ENCODE measurements at places on chromosomes 1 and 21.

- DNase-seq: no peak
Measured at GRCh38 chr1:35243691-35244090, 24.8 kb upstream of the ZMYM4 start.

- DNase-seq: no peak
Measured at GRCh38 chr1:85581802-85582686, 1.5 kb downstream of the CCN1 start.

GRCh38 chr1:37596182-37596667 is 488 bp upstream of the GNL2 start:
- DNase-seq: no peak

DNA sequence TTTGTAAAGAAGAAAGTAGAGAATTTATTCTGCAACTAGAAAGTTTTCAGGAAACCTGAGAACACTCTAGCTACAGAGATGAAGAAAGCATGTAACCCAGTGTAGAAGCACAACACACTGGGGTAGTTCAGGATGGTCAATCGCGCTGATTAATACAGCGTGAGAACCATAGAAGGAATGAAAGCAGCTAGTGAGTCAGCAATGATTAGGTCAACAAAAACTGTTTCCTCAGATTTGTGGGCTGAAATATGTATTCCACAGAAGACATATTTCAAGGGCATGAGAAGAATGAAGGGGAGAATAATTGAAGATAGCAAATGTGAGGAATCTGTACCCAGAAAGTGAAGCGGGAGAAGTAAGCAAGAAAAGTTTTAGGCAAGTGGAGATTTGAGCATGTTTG is 97.8 kb upstream of the ADGRL2 start:
- no peak for DNase-seq

GRCh38 chr1:86993269-86993985 is 79.0 kb downstream of the HS2ST1 start:
- no peak for DNase-seq

GRCh38 chr1:227780101-227781044 is 35.1 kb upstream of the PRSS38 start:
- DNase-seq: no peak

GRCh38 chr1:205247130-205247921 is 19.6 kb downstream of the TMCC2 start:
- no peak for DNase-seq

DNA sequence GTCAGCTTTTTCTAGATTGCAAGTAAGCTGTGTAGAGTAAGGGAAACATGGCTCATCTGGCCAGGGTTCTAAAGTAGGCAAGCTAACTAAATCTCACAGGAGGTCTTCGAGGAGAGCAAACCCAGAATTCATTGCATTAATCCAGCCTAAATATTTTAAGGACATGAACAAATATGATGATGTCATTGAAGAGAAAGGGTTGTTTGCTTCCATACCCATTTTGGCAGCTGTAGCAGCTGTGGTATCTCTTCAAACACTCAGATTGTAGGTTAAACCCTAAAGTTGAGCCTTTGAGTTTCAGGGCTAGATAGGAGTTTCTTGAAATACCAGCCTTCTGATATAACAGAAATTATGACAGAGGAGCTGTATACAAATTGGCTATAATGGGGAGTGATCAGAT is 200.5 kb upstream of the C1orf105 start:
- no peak for DNase-seq

DNA sequence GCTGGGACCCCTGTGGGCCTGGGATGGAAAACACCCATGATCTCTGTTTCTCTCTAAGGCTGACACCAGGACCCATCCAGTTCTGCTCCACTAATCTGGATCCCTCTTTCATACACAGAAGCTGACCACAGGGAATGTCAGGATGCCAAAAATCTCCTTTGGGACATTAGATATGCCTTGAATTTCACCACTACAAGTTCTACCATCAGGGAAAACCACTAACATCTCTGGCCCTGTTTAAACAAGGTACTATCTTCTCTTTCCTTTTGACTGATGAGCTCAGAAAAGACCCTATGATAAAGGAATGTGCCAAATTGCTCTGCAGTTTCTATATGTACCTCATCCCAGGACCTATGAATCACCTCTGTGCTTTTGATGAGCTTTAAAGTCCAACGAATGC is 10.2 kb upstream of the PLXNA2 start:
- no peak for DNase-seq

Data from activated CD8-positive, alpha-beta memory T cell treated with anti-CD3 and anti-CD28 coated beads, Interleukin-2, amount 50 U/mL, for 4 hours (primary cell).